Activated CD8-positive, alpha-beta memory T cell treated with anti-CD3 and anti-CD28 coated beads for 1 hour (primary cell): ENCODE measurements at places on chromosomes 13 and 19.
A peak's percentile ranks its signal among the peaks of the same experiment; 100 is the strongest.

GRCh38 chr19:39402346-39403300, 4.0 kb upstream of the ZFP36 start:
- DNase-seq = peak; percentile 75

DNA sequence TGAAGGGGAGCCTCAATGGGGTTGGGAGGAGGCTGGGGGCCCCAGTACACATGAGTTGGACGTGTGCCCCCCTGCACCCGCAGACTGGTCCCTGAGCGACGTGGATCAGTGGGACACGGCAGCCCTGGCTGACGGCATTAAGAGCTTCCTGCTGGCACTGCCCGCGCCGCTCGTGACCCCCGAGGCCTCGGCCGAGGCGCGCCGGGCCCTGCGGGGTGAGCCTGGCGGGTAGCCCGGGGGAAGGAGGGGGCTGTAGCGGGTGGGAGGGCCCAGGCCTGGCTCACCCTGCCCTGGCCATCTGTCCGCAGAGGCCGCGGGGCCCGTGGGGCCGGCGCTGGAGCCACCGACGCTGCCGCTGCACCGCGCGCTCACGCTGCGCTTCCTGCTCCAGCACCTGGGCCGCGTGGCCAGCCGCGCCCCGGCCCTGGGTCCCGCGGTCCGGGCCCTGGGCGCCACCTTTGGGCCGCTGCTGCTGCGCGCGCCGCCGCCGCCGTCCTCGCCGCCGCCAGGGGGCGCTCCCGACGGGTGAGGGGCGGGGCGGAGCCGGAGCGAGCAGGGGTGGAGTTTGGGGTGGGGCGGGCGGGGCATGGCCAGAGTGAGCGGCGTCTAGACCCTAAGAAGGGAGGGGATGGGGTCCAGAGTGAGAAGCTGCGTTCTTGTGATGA, 8.1 kb downstream of the PIK3R2 start:
- no peak for DNase-seq

DNA sequence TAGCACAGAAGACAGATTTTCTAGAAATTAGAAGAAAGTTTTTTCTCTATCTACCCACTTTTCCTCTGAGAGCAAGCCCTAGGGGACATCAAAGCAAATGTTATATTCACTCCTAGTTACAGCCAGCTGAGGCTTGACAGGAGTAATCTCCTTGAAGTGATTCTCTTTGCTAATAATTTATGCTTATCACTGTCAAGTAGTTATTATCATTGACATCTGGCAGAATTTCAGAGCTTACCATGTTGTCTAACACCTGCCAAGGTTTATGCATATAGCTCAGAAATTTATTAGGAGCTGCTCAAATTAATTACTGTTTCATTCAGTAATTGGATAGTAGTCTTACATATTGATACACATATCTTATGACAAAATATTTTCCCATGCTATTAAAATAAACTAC, 465.9 kb upstream of the ATXN8OS start:
- no peak for DNase-seq

DNA sequence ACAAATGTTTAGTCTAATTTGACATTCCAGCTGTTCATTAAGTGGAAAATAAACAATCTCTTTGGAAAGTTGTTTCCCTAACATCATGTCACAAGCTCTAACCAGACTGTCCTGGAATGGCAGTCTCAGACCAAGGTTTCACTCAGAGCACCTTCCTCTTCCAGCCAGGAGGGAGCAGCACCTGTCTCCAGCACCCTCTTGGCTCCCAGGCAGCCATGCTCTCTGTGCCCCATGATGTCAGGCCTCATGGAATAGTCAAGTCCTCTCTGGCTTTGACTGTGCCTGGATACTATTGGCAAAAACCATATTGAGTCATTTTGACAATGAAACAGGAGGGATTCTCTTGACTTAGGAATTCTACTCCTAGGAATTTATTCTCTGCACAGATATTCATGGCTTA, 171.4 kb downstream of the OXGR1 start:
- DNase-seq = no peak

GRCh38 chr13:50636007-50636704, 207.3 kb downstream of the DLEU7 start:
- no peak for DNase-seq

DNA sequence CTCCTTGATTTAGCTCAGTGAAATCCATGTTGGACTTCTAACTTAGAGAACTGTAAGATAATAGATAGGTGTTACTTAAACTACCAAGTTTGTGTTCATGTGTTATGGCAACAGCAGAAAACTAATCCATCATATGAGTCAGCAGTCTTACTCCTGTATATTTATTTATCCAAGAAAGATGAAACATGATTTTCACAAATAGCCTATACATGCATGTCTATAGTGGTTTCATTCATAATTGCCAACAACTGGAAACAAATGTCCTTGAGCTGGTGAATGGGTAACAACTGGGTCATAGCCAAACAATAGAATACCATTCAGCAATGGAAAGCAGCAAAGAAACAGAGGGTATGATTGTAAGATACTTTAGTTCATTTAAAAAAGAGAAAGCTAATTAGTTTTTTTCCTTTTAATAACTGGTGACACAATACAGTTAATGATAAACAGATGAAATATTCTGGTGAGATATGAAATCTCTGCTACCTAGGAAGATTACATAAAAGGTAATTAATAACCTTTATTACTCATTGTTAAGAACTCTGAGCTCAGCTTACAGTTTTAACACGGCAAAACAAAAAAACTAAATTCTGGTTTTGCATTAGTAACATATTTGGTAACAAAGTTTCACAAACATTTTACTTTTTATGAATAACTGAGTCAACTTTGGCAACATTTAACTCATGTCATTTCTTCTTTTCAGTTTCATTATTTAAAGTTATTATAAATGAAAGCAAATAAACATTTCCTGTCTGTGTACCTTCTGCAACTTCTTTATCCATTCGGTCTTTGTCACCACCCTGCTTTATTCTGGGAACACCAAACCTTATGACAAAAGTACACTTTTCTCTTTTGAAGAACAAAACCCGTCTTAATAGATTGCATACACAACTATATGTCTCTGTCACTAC, 181.3 kb downstream of the LIG4 start:
- DNase-seq = no peak

DNA sequence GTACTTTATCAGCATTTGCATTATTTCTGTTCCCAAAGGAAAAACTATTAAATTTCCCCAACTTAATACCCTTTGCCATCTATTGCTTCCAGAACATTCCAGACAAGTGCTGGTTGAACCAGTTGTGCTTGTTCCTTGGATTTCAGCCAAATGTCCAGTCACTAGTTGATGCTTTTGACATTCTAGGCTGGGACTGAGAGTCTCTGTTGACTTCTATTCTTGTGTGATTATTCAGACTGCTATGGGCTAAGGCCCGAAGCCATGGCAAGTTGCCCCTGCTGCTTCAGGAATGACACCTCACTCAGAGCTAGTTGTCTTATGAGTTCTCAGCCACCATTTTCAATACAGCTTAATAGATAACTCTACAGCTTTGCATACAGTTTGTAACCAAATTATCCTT, 458.1 kb upstream of the ARGLU1 start:
- no peak for DNase-seq

DNA sequence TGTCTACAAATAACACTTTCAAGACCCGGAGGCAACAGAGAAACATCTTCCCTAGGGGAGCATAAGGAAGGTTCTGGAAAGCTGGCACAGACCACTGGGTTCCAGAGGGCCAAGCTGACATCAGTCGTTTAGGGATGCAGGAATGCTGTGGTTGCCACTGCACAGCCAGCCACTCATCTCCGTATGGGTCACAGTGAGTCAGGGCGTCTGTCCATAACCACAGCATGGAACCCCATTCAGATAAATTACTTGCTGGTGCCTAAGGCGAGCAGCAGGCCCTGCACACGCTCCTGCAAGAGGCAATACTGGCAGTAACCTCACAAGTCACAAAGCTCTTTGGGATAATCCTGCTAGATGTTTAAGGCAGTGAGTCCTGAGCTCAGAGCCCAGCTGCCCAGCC, 140.9 kb upstream of the UBL3 start:
- DNase-seq = no peak

- no peak for DNase-seq
Measured at GRCh38 chr13:91553584-91553983, 155.2 kb downstream of the GPC5 start.

DNA sequence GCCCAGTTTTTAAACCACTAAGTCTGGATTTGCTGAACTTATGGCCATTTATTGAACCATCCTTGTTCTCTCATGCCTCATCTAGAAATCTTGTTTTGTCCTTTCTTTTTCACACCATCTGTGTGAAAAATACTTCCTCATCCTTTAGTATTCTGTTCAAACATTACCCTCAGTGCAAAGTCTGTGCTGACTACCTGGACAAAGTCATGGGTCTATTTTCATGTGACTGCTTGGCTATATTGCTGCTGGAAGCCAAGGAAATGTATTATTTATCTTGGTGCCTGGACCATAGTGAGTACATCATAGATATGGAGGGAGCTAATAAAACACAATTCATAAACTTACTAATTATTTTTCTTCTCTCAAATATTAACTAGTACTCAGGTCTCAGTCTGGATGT, 312.5 kb downstream of the OXGR1 start:
- no peak for DNase-seq

- no peak for DNase-seq
Measured at GRCh38 chr13:94305463-94305862, 174.0 kb downstream of the DCT start.

GRCh38 chr13:76314495-76314894, 571.7 kb downstream of the KCTD12 start:
- no peak for DNase-seq

- DNase-seq = no peak
Measured at GRCh38 chr19:38182536-38183210, 41.3 kb downstream of the DPF1 start.

DNA sequence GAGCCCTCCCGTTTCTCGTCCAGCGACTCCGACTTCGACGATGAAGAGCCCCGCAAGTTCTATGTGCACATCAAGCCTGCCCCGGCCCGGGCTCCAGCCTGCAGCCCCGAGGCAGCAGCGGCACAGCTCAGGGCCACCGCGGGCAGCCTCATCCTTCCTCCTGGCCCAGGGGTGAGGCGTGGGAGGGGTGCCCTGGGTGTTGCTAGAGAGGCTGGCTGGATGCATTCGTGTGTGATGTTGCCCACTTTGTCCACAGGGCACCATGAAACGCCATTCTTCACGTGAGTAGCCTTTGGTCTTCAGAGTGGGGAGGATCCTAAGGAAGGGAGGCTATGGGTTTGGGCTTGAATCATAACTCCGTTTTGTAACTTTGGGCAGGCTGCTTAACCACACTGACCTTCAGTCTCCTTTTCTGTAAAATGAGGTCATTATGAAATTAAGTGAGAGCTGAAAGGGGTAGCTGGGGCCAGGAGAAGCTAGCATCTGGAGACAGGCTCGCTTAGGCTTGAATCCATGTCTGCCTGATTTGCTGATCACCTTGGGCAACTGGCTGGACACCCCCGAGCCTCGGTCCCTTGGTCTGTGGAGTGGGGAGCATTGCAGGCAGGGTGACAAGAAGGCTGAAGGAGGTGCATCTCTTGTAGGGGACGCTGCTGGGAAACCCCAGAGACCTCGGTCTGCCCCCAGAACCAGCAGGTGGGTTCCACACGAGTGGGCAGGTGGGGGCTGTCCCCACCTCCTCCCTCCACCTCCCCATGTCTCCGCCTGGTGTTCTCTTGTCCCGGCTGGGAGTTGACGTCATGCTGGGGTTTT, 18.7 kb upstream of the B3GNT3 start:
- DNase-seq = no peak

- DNase-seq = no peak
Measured at GRCh38 chr19:29660835-29661234, 4.4 kb upstream of the PLEKHF1 start.

DNA sequence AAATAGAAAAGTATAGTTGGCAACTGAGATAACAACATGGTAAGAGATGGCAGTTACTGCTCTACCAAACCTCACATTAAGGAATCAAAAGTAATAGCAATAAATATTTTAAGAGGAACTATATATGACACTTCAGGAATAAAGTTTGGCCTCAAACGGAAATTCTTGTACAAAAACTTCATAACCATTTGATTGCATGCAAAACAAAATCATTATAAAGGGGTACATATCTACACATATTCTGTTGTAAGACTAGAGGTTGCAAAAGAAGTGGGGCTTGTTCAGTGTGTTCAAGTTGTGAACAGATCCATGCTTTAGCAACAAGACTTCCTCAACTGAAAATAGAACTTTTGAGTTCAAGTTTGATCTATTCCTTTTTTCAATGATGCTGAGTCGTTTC, 133.5 kb upstream of the MIR17HG start:
- DNase-seq = no peak

- peak; percentile 48 for DNase-seq
Measured at GRCh38 chr19:7349961-7350711, 1.4 kb downstream of the ARHGEF18 start.

GRCh38 chr13:25225970-25226369, 53.9 kb upstream of the AMER2 start:
- DNase-seq = no peak

GRCh38 chr13:108326309-108326708, 56.8 kb downstream of the TNFSF13B start:
- no peak for DNase-seq

- no peak for DNase-seq
Measured at GRCh38 chr19:1063030-1063908, 3.7 kb upstream of the ARHGAP45 start.

DNA sequence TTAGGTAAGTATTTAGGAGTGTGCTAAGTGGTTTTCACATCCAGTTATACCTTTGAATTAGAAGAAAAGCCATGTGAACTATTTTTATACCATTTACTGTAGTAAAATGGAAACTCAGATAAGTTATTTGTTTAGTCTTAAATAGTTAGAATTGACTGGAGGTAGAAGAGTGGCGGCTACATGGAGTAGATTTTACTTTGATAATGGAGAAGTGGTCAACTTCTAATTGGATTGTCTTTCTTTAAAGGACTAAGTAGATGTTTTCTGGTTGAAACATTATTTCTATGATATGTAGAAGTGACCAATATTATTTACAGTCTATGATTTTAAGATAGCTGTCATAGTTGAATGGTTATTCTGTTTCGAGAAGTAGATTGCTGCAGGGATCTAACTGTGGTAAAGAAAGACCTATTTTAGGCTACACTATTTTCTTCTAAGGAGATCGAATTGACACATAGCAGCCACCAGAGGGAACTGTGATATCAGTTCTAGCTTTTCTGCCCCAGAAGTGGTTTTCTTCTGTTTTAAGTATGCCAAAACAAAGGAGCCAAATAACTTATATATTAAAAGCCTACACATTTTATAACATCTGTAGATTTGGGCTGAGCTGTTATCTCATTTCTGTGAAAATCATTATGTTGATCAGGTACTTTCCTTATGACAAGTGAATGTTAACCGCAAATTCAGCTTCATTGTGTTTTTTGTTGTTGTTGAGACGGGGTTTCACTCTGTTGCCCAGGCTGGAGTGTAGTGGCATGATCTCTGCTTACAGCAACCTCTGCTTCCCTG, 26.1 kb downstream of the ZMYM2 start:
- no peak for DNase-seq

DNA sequence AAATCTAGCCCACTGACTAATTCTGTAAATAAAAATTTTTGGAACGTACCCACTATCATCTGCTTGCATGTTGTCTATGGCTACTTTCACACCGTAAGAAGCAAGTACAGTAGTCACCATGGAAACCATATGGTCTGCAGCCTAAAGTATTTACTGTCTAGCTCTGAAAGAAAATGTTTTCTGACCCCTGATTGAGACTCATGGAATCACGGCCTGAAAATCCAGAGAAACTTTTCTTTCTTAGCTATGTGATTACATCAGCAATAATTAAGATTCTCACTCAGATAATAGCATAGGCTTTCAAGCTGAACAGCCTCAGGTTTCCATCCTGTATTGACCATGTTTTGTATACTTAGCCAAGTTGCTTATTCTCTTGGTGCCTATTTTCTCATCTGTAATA, 264.6 kb downstream of the NHLRC3 start:
- DNase-seq = no peak

- no peak for DNase-seq
Measured at GRCh38 chr13:35349052-35349451, 127.4 kb downstream of the MAB21L1 start.
